ENCODE measurements at places on chromosomes 2 and 18. TPM values are rescaled to one million over a fixed set of nuclear protein-coding genes. Genes with fewer than 3 reads are reported as not detected.

CPSF3 gene
- 25.4 TPM for total RNA-seq

TPO gene
- 4.5 TPM for total RNA-seq

GPD2 gene
- total RNA-seq = 126 TPM

METTL21A gene
- total RNA-seq = 0.60 TPM

L3MBTL4 gene
- 1.5 TPM for total RNA-seq

MOCOS gene
- total RNA-seq = 3.5 TPM

MROH2A gene
- total RNA-seq = not detected

- H3K36me3 ChIP-seq = no peaks in the 10 kb centered on the region
- peak overlapping the region; percentile 67 for H3K27ac ChIP-seq
- H3K4me3 ChIP-seq = no peak overlapping the region
These were observed 68.1 kb downstream of the CLHC1 start for GRCh38 chr2:55163941-55164390.

- no peaks in the 10 kb centered on the region for H3K4me1 ChIP-seq
- H3K27ac ChIP-seq = no peak overlapping the region
- H3K27me3 ChIP-seq = no peaks in the 10 kb centered on the region
- no peak overlapping the region for H3K4me3 ChIP-seq
- DNase-seq = no peak
These were observed 62.1 kb upstream of the XDH start for GRCh38 chr2:31476511-31477180.

- no peak within 1 kb of the TSS for H3K27ac ChIP-seq
- H3K4me1 ChIP-seq = no peaks in the 10 kb centered on the region
- no peak for DNase-seq
- peaks cover 63% of the 10 kb centered on the region for H3K27me3 ChIP-seq
- H3K4me3 ChIP-seq = no peak within 1 kb of the TSS
- no peaks in the 10 kb centered on the region for H3K36me3 ChIP-seq
These were observed at the start of gene CROCC2 for GRCh38 chr2:240906141-240906910. TSS of gene CROCC2 (plus strand) at chr2:240906336. CDS start at chr2:240906514, 178 bp downstream.

DNA sequence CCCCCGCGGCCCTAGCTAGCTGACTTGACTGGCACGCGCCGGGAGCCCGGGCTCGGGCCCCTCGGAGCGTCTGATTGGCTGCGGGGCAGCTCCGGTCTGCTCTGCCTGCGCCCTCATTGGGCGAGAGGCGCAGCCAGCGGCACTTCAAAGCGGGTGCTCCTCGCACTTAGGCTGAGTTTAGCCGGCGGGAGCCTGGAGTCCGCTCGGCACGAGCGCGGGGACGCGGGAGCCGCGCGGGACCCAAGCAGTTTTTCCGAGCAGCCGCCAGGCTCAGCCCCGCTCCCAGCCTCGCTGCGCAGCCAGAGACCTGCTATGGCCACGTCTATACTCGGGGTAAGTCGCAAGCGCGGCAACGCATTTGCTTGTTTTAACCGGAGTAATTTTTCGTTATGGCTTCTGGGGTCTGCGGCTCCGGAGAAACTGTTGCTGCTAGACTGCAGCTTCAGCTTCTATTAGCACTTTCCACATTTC is at the start of gene SP9:
TSS of gene SP9 (plus strand) at position 174 of the 471 bp plus-strand sequence. CDS start at position 313, 139 bp downstream.
- peaks cover 100% of the 10 kb centered on the region for H3K27me3 ChIP-seq
- no peaks in the 10 kb centered on the region for H3K36me3 ChIP-seq
- H3K4me3 ChIP-seq = peak within 1 kb of the TSS; percentile 28
- H3K27ac ChIP-seq = no peak within 1 kb of the TSS
- peaks cover 43% of the 10 kb centered on the region for H3K4me1 ChIP-seq

GRCh38 chr2:50564766-50565165 is 467.2 kb downstream of the NRXN1 start:
- no peak overlapping the region for H3K27ac ChIP-seq
- no peaks in the 10 kb centered on the region for H3K4me1 ChIP-seq
- H3K4me3 ChIP-seq = no peak overlapping the region
- no peaks in the 10 kb centered on the region for H3K36me3 ChIP-seq
- H3K27me3 ChIP-seq = no peaks in the 10 kb centered on the region
- no peak for DNase-seq

DNA sequence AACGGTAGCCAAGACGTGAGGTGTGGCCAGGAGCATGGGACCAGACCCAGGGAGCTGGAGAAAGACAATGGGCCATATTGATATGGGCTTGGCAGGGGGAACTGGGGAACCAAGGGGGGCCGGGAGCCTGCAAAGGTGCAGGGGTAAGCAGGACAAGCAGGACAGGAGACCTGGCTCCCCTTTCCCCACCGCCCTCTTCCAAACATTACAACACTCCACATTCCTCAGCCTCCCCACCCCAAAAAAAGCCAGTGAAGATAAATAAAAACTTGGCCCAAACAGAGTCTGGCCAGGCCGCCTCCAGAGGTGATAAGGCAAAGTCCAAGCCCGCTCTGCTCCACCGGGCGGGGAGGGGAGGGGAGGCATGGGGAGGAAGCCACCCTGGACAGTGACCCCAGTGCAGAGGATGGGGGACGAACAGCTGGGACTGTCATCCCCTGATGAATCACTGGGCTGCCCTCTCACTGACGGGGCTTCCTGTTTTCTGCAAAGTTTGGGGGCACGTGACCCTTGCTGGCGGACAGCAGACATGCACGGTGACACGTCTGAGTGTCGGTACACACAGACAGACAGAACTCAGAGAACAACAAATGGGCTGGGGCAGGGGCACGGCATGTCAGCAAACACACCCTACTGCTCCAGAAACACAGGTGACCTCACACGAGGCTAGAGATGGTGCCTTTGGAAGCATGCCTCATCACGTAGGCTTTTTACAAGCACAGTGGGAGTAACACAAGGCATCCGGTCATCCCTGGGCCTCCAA is 100.2 kb downstream of the TNS1 start:
- no peaks in the 10 kb centered on the region for H3K36me3 ChIP-seq
- H3K4me1 ChIP-seq = peaks cover 57% of the 10 kb centered on the region
- H3K27ac ChIP-seq = peak overlapping the region; percentile 90
- H3K4me3 ChIP-seq = no peak overlapping the region

DNA sequence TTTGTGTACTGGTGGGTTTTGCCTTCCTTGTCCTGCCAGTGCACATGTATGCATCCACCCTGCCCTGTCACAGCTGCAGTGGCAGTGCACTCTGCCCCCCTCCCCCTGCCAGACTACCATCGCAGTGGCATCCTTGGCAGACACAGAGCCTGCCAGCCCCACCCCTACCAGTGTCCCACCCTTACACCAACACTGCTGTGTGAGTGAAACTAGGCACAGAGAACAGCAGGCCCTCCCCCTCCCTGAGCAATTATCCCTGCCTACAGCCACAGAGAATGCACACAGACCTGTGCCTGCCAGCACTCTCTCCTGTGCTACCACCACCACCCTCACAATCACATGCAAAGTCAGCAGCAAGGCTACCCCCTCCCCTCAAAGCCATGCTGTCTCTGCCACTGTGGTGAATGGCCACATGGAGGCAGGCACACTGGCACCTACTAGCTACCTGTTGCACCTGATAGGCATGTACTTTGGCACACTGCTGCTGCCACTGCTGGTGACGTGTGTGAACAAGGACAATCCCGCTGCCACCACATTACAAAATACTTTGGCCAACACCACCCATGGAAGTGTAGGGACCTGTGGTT is 239.8 kb downstream of the CALCRL start:
- DNase-seq = peak; percentile 9
- H3K4me3 ChIP-seq = no peak overlapping the region
- no peaks in the 10 kb centered on the region for H3K4me1 ChIP-seq

DNA sequence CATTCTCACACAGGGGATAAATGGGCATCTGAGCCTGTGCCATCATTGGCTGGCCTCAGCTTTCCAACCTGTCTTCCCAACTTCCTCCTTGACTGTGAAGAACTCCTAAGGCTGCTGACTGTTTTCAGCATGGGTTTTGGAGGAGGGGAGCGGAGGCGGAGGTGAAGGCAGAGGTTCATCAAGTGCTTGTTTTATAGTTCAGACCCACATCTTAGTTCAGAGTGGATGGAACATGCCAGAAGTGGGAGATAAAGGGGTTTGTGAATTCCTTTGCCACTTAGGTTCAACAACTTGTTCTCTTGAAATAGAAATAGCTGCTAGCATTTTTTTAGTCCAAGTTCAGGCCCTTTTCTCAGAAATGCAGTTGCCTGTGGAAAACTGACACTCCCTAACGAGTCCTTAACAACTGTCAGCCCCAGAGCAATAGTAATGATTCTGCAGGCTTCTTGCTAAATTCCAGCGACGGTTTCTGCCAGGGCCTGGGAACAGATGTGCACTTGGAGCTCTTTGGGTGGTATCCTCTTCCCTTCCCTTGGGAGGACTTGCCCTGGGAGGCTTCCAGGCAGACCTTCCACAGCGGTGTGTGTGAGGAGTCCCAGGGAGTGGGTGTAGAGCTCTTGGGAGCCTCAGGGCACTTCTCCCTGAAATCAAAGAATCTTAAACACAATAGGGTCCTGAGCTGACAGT is 30.1 kb upstream of the ITGA6 start:
- H3K4me3 ChIP-seq = no peak overlapping the region
- peaks cover 3% of the 10 kb centered on the region for H3K4me1 ChIP-seq
- H3K36me3 ChIP-seq = no peaks in the 10 kb centered on the region
- no peaks in the 10 kb centered on the region for H3K27me3 ChIP-seq
- DNase-seq = no peak
- H3K27ac ChIP-seq = no peak overlapping the region

GRCh38 chr2:188189356-188189755 is 102.3 kb upstream of the GULP1 start:
- no peaks in the 10 kb centered on the region for H3K4me1 ChIP-seq
- no peak for DNase-seq
- H3K4me3 ChIP-seq = no peak overlapping the region
- H3K27me3 ChIP-seq = no peaks in the 10 kb centered on the region
- H3K36me3 ChIP-seq = no peaks in the 10 kb centered on the region

DNA sequence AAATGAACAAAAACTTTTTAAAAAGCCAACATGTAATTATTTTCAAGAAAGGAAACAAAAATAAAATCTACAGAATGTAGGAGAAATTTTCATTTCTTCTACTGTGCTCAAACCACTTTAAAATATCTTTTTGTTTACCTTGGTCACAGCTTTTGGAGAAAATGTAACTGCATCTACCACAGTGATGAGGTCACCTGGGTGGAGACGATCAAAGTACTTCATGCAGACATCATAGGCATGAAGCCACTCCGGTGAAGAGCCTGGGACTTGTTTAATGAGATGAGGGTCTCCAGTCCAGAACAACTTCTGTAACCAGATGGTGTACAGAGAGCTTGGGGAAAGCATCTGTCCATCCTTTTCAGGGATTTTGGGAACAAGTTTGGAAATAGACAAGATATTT is 285.8 kb downstream of the NBAS start:
- peaks cover 13% of the 10 kb centered on the region for H3K36me3 ChIP-seq
- no peak overlapping the region for H3K4me3 ChIP-seq
- no peak for DNase-seq
- no peak overlapping the region for H3K27ac ChIP-seq
- no peaks in the 10 kb centered on the region for H3K27me3 ChIP-seq

- H3K4me1 ChIP-seq = no peaks in the 10 kb centered on the region
- no peaks in the 10 kb centered on the region for H3K36me3 ChIP-seq
- no peaks in the 10 kb centered on the region for H3K27me3 ChIP-seq
- no peak overlapping the region for H3K4me3 ChIP-seq
These were observed 18.7 kb downstream of the C2orf92 start for GRCh38 chr2:97688062-97688827.

DNA sequence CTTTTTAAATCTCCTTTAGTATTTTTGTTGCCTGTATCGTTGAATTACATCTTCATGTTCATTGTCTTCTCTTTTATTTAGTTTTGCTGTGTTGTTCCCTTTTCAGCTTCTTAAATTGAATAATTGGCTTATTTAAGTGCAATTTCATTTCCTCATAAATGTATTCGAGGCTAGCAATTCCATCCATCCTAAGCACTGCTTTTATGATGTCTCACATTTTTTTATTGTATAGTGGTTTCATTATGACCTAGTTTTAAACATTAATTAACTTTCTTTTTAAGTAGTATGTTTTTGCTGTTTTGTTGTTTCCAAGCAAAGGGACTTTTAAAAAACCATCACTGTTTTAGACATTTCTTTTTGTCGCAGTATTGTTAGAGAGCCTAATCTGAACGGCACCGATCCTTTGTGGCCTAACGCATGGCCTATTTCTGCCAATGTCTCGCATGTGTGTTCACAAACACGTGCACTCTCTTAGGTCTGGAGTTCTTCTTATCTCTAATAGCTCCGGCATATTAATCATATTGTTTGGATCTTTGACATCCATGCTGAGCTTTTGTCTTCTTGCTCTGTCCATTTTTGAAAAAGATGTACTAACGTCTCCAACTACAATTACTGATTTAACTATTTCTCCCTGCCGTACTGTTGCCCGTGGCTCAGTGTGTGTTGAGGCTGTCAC is 59.6 kb upstream of the ZNF516 start:
- no peak overlapping the region for H3K4me3 ChIP-seq
- H3K27ac ChIP-seq = peak overlapping the region; percentile 27
- DNase-seq = no peak
- no peaks in the 10 kb centered on the region for H3K4me1 ChIP-seq
- no peaks in the 10 kb centered on the region for H3K36me3 ChIP-seq

DNA sequence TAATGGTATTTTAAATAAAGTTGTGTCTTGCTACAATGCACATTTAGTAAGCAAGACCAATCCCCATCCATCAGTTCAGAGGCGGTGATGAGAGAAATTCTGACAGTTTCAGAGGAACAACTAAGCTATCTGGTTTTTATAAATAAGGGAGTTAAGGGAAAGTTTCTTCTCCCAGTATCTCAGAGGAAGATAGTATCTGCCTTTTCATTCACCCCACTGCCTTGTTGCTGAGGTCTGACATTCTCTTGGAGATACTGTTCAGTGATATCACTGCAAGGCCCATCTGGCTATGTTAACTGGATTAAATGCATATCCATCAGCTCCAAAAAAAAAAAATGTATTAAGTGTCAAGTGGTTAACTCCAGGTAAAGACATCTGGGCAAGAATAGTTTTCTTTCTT is 47.9 kb downstream of the RBMS1 start:
- no peak overlapping the region for H3K4me3 ChIP-seq
- no peak for DNase-seq
- H3K27ac ChIP-seq = no peak overlapping the region
- H3K27me3 ChIP-seq = peaks cover 10% of the 10 kb centered on the region

DNA sequence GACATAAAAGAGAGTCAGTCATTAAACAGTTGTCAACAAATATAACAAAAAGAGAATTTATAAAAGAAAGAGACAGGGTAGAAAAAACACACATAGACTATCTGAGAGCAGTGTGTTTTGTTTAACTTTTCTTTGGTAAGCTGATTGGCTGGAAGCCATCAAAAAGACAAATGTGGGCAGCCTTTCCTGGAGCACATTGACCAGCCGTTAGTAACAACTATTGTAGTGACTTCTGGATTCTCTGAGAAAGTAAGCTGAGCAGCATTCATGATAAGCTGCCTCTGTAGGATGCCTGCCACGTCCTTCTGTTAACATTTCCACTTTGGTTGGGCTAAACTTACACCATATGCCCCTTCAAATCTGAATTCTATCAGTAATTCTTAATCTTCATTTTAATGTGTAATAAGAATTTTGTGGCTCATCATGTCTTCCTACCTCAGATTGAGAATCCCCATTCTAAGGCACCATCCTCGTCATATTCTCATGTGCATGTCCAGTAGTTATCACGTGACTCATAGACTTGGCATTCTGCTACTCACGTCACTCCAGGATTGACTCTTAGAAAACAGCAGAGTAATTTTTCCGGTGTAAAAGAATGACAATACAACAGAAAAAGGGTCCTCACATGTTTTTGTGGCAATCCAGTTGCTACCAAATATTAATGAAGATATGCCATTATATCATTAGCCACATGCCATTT is 43.4 kb upstream of the DNAJC10 start:
- H3K36me3 ChIP-seq = no peaks in the 10 kb centered on the region
